ENCODE measurements at places on chromosomes 11 and 22.

- DNase-seq: peak; percentile 71
Observed at GRCh38 chr22:22855617-22856308, 31.9 kb upstream of the IGLL5 start.

DNA sequence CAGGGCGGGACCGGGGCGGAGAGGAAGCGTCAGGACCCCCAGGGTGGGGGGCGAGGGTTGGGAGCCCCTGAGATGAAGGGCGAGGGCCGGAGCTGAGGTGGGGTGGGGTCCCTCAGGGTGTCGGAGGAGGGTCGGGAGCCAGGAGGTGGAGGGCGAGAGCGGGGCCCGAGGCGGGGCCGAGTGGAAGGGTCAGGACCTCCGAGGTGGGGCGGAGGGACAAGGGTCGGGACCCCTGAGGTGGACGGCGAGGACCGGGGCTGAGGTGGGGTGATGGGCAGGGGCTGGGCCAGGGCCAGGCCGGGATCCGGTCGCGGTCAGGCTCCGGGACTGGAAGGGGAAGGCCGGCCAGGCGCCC lies 409 bp downstream of the SMC1B start:
- no peak for DNase-seq

- no peak for DNase-seq
Observed at GRCh38 chr11:31987118-31988005, 103.5 kb upstream of the RCN1 start.

GRCh38 chr22:35601743-35602615 lies 15.2 kb downstream of the MB start:
- DNase-seq: no peak

DNA sequence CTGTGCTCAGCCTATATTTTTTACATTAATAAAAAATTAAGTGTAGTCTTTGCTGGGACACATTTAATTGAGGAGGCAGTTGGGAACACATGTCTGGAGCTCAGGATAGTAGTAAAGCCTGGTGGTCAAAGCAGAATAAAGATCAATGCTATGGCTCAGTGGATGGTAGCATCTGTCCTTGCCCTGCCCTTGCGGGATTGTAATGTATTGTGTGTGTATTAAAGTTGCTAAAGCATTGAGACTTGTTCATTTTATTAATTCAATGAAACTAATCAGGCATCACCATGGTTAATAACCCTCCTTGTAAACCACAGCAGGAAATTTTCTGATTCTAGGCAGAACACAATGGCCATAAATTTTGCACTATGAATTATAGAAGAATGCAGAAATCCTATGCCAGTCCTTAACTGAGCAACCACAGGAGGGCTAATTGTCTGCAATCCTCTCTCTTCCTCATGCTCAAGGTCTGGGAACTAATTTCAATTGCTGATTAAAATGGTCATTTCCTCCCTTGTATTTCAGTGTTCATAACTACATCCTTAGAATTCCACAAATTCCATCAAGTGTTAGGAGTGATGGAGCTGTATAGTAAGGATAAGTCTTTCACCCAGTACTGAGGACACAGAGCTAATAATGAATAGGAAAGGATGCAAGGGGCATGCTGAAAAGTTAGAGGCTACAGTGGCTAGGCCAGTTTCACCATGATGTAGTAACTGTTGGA lies 403.2 kb upstream of the DDI1 start:
- no peak for DNase-seq

GRCh38 chr22:23779083-23779482 lies 6.4 kb downstream of the MMP11 start:
- DNase-seq: no peak

- no peak for DNase-seq
Observed at GRCh38 chr11:94728541-94728940, 39.6 kb upstream of the AMOTL1 start.

DNA sequence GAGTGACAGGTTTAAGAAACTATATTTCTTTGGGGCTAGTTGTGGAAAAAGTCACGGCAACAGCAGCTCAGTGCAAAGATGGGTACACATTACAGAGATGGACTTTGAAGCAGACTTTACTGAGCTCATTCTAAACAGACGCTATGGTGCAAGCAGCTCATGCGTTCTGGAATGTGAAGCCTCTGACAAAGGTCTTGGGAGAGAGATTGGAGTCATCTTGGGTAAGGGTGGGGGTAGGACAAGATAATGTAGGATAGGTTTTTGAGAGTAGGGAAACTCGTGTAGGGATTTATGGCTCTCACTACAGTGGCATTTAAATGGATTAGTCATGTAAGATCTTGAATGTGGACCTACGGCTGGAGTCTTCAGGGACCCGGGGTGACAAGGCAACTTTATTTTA lies 36.2 kb upstream of the CLMP start:
- DNase-seq: no peak

- DNase-seq: no peak
Observed at GRCh38 chr11:905952-906351, 4.7 kb downstream of the CHID1 start.

DNA sequence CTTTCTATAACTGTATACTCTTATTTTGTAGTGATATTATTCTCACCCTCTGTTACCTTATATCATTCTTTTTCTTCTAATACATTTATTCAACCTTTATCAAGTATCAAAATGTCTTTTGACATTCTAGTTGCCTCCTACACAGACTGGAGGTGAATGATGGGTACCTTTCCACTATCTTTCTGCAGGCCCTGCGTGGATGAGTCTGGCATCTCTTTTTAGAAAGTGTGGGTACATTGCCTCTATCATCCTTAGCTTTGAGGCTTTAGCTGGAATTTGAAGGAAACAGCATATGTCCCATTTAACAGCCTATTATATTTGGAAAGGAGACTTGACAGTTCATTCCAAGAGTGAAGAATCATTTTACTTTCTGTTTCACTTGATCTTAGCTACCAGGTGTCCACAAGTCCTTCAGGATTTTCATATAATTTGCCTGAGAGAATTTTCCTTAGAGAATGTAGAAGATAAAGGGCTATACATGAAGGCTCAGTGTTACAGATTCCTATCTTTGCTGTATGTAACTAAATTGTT lies 192.0 kb downstream of the CWF19L2 start:
- no peak for DNase-seq

DNA sequence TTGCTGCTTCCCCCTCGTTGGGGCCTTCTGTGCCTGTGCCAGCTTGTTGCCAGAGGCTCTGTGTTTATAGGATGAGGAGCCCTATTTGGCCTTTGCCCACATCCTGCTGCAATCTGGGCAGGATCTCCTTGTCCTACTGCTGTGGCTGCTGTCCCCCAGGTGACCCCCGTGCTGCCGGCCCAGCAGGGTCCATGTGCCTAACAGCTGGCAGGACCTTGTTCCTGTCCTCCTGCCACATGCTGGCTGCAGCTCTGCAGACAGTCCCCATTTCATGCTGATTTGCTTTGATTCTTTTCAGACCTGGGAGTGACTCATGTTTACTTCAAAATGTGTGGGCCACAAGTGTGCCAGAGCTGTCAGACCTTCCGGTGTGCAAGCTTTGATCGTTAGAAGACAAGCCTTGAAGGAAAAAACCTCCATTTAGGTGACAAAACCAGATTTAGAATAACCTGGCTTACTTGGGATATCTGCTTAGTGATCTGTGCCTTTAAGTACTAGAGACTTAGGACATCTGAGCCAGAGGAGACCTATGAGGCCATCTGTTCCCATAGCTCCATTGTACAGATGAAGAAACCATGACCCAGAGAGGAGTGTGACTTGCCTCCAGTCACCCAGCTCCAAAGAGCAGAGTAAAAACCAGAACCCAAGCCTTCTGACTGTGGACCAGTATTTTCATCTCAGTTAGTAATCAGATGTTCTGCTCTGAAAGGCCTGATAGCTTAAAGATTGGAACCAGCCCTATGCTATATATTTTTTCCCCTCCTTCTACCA lies 11.1 kb downstream of the NAV2 start:
- DNase-seq: peak; percentile 75

GRCh38 chr11:80958361-80958760 lies 1517.5 kb upstream of the TENM4 start:
- no peak for DNase-seq

DNA sequence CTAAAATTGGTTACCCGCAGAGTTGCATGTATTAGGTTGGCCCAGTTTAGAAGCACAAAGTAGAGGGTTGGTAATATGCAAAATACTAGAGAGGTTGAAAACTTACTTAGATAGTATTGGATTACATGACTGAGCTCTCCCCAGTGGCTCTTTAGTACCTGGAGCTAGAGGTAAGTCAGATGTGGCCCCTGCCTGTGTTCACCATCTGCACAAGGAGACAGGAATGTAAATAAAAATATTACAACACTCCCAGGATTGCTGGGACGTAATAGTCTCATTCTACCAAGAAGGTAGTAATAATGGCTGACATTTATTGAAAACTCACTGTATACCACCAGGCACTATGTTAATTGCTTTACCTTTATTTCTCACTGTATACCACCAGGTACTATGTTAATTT lies 129.6 kb downstream of the SLC17A6 start:
- DNase-seq: no peak

GRCh38 chr11:17352950-17353820 lies 1.6 kb downstream of the NCR3LG1 start:
- peak; percentile 85 for DNase-seq

GRCh38 chr11:95432714-95433503 lies 201.9 kb upstream of the SESN3 start:
- DNase-seq: no peak

DNA sequence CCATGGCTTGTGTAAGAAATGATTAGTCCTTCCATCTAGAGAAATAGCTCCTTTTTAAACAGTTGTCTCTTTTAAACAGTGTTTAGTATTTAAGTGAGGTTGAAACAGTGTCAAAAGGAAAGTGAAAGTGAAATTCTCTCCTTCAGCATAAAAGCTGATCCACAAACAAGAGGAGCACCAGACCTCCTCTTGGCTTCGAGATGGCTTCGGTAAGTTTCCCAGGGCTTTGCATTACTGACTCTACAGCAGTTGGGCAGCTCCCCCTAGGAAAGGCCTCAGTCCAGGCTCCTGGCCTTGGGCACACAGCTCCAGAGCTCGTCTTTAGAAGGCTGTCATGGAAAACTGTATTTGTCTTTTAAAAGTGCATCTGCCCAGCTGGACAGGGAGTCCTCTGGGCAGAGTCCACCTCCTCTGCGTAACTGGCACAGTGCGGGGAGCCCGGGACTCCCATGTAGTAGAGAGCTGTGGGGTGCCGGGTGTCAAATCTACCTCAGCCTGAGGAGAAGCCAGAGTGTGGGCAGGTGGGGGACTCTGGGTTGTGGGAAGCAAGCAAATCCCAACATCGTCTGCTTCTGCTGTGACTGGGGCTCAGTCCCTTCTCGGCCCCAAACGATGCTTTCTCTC lies at the start of gene PLAAT4:
TSS of gene PLAAT4 (plus strand) at position 140 of the 624 bp plus-strand sequence. CDS start at position 201, 61 bp downstream.
- peak; percentile 72 for DNase-seq

GRCh38 chr11:1750481-1750839 lies at the start of gene IFITM10:
IFITM10 (minus strand) TSS chr11:1750595; CDS start chr11:1750442, 153 bp downstream.
- DNase-seq: no peak

GRCh38 chr11:130592056-130592455 lies 143.6 kb downstream of the ADAMTS15 start:
- DNase-seq: no peak

GRCh38 chr11:123261345-123262106 lies 66.5 kb upstream of the CLMP start:
- DNase-seq: peak; percentile 87

GRCh38 chr11:10908215-10908951 lies 50.5 kb upstream of the ZBED5 start:
- no peak for DNase-seq

- DNase-seq: no peak
Observed at GRCh38 chr11:107249054-107249453, 208.6 kb downstream of the CWF19L2 start.

- peak; percentile 69 for DNase-seq
Observed at GRCh38 chr22:38314933-38315822, 2.1 kb downstream of the CSNK1E start.

GRCh38 chr11:77436506-77436905 lies 37.4 kb downstream of the PAK1 start:
- no peak for DNase-seq

DNA sequence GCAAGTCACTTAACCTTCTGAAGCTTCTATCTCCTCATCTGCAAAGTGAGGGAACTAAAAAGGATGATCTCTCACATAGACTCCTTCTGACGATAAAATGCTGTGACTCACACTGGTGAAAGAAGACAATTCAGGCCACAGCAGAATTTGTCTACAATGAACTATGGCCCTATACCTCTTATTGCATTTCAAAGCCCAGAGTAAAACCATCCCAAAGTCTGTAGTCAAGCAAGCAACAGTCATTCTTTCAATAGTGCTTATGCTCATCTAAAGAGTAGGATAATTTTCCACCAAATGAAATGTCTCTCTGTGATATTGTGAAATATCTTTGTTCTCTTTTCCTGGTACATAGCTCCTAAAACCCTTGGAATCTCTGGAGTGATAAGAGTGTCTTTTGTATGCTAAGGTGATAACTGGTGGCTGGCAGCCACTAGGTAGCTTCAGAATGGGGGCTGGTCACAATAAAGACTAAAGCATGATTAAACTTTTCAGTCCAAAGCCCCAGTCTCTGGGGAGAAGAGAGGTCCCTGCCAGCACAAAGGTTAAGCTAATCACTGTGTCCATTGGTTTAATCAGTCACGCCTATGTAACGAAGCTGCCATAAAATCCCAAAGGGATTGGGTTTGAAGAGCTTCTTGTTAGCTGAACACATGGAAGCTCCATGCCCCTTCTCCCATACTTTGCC lies 30.8 kb downstream of the SYTL2 start:
- no peak for DNase-seq

DNA sequence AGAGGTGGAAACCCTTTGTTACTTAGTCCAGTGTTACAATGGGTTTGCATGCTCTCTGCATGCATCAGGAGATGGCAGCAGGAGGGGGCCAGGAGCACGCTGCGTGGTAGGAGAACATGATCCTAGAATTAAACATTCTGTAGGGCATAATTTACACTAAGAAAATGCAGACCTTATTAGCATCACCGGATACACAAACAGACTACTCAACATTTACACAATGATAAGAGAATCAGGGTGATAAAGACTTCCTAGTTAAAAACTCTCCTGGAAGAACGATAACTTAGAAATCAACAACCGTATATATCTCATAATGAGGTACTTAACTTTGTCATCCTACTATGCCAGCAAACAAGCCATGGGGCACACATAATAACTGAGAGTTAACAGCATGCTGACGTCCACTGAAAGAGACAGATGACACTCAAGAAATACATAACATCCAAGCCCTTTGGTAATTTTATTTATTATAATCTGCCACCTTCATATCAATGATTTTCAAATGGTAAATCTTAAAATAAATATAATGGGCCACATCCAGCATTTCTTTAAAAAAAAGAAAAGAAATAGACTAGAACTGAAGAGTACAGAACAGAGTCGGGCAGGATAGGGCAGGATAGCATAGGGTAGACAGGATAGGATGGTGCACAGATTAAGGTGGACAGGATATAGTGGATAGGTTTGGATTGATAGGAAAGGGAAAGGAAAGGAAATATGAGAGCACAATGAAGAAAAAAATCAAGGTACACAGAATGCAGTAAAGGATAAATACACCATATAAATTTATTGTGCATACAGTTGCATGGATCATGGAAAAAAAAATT lies 27.5 kb downstream of the CADM1 start:
- DNase-seq: no peak

Data from activated effector memory CD4-positive, alpha-beta T cell treated with anti-CD3 and anti-CD28 coated beads, Interleukin-2, amount 50 U/mL, for 16 hours (primary cell).